ENCODE measurements at places on chromosomes 16 and 17. TPM values are rescaled to one million over a fixed set of nuclear protein-coding genes. Genes with fewer than 3 reads are reported as not detected.

Gene C17orf50
- total RNA-seq = not detected

Gene ATP1B2
- not detected for total RNA-seq

Gene LDHD
- 0.34 TPM for total RNA-seq

Gene PRSS8
- 0.30 TPM for total RNA-seq

Gene GUCY2D
- total RNA-seq = not detected

Gene EPOP
- 1.2 TPM for total RNA-seq

Gene OR1A2
- total RNA-seq = not detected

Gene ABCA8
- total RNA-seq = 5.4 TPM

Gene KRT9
- not detected for total RNA-seq

Gene MYH1
- not detected for total RNA-seq

Gene TNFSF13
- total RNA-seq = 1.2 TPM

Gene GLP2R
- not detected for total RNA-seq

Gene EMC8
- 36.9 TPM for total RNA-seq

Gene TNFRSF13B
- not detected for total RNA-seq

Gene C1QBP
- total RNA-seq = 295 TPM

Gene DOC2B
- total RNA-seq = not detected

Gene ASB16
- not detected for total RNA-seq

Gene HIC1
- 26.4 TPM for total RNA-seq

Gene WNK4
- total RNA-seq = 1.7 TPM

Gene CDH3
- 0.17 TPM for total RNA-seq

Measured in bronchus fibroblast of lung (primary cell).